Aortic smooth muscle cell (primary cell): ENCODE measurements at places on chromosomes 7 and 10. TPM values are rescaled to one million over a fixed set of nuclear protein-coding genes. Genes with fewer than 3 reads are reported as not detected.

The TSPAN33 gene
- total RNA-seq: 0.06 and 0.13 TPM in 2 replicates

The LRRC4 gene
- total RNA-seq: 0.06 and 0.13 TPM in 2 replicates

The ERCC6 gene
- total RNA-seq: 75.6 and 130 TPM in 2 replicates

The HABP2 gene
- not detected in 2 replicates for total RNA-seq

The DLG5 gene
- total RNA-seq: 24.4 and 34.3 TPM in 2 replicates

The ARL3 gene
- total RNA-seq: 9.6 and 9.7 TPM in 2 replicates

The GCK gene
- total RNA-seq: 0.25 and 0.26 TPM in 2 replicates

The TMEM130 gene
- total RNA-seq: 0.25 and 0.40 TPM in 2 replicates

The FAM25C gene
- not detected in 2 replicates for total RNA-seq

The HOXA10 gene
- under 0.01 TPM in 2 replicates for total RNA-seq

The TRA2A gene
- total RNA-seq: 29.5 and 36.6 TPM in 2 replicates

The BTBD16 gene
- 0.31 and 0.40 TPM in 2 replicates for total RNA-seq

The FRMPD2 gene
- not detected in 2 replicates for total RNA-seq

The CABCOCO1 gene
- 4.6 and 8.5 TPM in 2 replicates for total RNA-seq

The EBLN1 gene
- not detected in 2 replicates for total RNA-seq

The PIP gene
- total RNA-seq: not detected in 2 replicates

The TFPI2 gene
- 136 and 338 TPM in 2 replicates for total RNA-seq

The FRG2B gene
- not detected in 2 replicates for total RNA-seq

The ATP6V0A4 gene
- not detected in 2 replicates for total RNA-seq

The NACAD gene
- 0.53 and 0.75 TPM in 2 replicates for total RNA-seq

The PON1 gene
- total RNA-seq: not detected in 2 replicates

The IFIT2 gene
- 6.3 and 10.6 TPM in 2 replicates for total RNA-seq

The PON3 gene
- total RNA-seq: 0.06 TPM in 1 of 2 replicates, not detected in the other

The MYH16 gene
- not detected in 2 replicates for total RNA-seq
